ENCODE measurements at places on chromosomes 3 and 15.

DNA sequence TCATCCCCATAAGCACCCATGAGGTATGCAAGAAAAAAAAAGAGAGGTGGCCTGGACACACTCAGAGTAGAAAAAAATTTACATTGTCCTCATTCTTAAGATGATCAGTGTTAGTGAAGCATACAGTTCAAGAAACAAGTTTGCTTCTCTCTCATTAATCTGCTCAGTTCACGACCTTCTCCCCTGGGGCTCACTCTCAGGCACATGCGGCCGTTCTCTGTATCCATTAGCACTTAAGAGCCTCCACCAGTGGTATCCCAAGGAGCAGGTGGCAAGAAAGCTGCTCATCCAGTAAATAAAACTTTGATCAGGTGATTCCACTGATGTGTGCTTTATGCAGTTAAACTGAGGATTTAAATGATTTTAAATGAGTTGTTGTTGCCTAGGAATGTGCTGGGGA lies 57.4 kb downstream of the ARHGAP31 start:
- DNase-seq: no peak

DNA sequence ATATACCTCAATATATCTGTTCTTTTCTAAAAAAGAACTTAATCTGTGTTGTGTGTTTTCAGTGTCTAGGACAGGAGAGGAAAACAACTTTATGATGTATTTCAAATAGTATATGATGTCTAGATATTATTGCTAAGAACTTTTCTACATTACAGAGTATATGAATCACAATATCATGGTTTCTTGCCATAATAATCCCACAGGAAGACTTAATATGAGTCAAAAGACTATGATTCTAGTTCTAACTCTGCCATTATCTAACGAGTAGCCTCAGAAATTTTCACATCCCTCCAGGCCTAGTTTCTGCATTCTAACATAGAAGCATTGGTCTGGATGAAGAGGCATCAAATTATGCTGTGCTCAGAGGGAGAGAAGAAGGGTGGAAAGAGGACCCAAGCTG lies 107.7 kb upstream of the SPRED1 start:
- no peak for DNase-seq

DNA sequence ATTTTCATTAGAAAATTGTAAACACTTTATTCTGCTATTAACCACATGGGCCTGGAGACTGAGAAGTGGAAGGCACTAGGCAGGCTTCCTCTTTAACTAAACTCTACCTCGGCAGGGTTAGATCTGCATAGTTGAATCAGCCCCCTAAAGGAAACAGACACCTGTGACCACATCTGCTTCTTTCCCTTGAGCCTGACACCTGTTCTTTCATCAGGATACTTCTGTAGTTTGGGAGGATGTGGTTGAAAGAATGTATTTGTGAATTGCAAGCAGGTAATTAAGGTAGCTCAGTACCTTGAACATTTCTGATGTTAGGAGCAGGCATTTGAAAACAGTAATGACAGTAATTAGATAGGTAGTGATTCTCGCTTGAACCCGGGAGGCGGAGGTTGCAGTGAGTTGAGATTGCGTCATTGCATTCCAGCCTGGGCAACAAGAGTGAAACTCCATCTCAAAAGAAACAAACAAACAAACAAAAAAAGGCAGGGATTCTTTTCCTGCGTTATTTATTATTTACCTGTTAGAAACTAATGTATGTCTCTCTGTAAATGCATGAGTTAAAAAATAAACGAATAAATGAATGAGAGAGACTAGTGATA lies 468.5 kb downstream of the NLGN1 start:
- DNase-seq: no peak

GRCh38 chr15:44682211-44682610 lies 18.7 kb upstream of the SPG11 start:
- DNase-seq: no peak

DNA sequence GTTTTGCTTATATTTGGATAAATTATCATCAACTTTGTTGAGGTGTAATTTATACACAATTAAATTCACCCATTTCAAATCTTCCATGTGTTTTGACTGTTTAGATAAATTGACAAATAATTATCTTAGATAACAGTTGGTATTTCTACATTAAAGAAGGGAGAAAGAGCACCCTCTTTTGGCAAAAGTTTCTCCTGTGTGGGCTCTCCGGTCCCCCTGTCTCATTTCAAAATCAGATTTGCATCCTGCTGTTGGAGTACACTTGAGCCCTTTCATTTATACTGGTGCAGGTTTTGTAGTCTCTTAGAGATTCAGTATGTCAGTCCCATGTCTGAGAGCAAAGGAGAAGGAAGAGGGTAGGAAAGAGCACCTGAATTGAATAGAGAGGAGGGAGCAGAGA lies 49.4 kb downstream of the NKIRAS1 start:
- DNase-seq: no peak

DNA sequence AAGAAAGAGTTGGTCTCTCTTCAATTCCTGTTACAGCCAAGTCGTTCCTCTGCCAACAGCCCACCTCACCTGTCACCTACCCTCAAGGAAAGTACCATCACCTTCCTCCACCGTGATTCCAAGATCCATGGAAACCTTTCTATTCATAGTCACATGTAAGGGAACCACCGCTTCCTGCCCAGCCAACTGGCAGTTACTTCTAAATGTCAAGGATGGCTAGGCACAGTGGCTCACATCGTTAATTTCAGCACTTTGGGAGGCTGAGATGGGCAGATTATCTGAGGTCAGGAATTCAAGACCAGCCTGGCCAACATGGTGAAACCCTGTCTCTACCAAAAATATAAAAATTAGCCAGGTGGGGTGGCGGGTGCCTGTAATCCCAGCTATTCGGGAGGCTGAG lies 82.8 kb downstream of the FOXP1 start:
- DNase-seq: no peak

- no peak for DNase-seq
These were observed 171.8 kb downstream of the FEZF2 start for GRCh38 chr3:62201438-62202035.

GRCh38 chr3:67447393-67447792 lies 207.0 kb downstream of the SUCLG2 start:
- DNase-seq: no peak

DNA sequence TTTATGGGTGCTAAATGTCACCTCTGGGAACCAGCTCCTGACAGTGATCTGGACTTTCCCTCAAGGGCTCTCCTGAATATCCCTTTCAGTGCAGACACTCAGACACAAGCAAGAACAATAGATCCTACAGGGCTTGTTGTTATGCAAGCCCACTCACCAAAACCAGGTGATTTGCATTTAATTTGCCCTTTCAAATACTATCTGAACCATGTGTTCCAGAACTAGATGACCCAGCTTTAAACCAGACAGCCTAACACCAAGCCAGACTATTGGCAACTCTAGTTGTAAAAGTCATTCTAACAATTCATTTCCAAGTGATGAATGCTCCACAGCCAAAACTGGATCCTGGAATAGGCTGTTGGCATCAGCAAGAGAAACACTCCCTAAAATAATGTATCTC lies 5.6 kb upstream of the ATP8B4 start:
- DNase-seq: no peak

- DNase-seq: no peak
These were observed 56.5 kb upstream of the SLC6A11 start for GRCh38 chr3:10759495-10759894.

DNA sequence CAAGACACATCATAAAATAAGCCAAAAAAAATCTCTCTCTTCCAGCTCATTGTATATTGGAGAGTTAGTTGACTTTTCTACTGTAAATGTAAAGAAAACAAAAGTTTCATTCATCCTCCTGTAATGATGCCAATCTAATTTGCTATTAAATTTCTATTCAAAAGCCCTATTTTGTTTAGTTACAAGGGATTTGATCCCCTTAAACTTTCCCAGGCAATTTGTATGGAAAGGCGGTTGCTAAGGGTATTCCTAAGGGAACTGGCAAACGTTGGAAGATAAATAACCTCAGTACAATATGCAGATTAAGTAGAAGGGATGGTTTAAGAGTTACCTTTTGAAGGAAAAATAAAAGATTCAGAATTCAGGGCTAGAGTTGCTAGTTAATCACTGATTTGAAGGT lies 352.7 kb downstream of the TIGIT start:
- no peak for DNase-seq

- no peak for DNase-seq
These were observed 77.5 kb upstream of the PRR23C start for GRCh38 chr3:139122221-139122581.

DNA sequence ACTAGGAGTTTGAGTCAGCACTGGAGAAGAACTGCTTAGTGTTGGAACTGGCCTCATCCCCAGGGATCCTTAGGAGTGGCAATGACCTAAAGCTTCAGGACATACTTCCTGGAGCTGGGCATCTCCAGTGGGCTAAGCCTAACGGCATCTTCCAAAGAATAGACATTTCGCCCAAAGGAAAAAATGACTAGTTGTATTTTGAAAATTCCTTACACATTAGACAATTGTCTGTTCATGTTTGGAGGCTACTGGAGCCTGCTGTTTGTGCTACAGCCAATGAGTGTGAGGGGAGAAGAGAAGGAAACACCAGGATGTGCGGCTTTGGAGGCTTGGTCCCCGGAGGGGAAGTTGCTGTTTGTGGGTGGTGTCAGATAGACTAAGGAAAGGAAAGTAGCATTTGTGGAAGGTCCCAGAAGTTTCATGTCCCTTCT lies 77.6 kb downstream of the POLR2M start:
- DNase-seq: no peak

DNA sequence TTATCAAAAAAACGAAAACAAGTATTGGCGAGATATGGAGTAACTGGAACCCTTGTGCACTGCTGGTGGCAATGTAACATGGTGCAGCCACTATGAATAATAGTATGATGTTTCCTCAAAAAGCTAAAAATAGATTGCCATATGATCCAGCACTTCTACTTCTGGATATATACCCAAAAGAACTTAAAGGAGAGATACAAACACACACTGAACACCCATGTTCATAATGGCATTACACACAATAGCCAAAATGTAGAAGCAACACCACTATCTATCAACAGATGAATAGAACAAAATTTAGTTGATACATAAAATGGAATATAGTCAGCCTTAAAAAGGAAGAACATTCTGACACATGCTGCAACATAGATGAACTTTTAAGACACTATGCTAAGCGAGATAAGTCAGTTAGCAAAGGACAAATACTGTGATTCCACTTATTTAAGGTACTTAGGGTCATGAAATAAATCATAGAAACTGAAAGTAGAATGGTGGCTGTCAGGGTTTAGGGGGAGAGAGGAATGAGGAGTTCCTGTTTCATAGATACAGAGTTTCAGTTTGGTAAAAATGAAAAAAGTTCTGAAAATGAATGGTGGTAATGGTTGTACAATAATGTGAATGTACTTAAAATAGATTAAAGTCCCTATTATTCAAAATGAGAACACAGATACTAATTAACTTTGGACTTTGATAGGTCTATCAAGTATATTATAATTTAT lies 59.4 kb upstream of the IMPG2 start:
- DNase-seq: no peak

DNA sequence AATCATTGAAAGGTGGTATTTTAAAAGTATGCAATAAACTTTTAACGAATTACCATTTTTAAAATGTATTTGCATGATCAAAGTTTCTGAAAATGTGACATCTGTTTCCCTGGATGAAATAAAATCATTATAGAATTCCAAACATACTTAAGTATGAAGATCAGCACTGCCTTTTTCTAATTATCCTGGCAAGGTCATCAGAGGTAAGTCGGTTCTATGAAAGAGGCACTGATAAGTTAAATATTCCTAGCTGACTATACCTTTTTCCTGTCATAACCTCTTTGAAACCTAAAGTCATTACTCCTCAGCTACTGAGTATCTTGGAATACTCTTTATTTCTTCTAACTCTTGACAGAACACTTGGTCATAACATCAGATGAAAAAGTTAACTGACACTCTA lies 406.1 kb upstream of the ALCAM start:
- no peak for DNase-seq

- no peak for DNase-seq
These were observed 137.2 kb upstream of the ICE2 start for GRCh38 chr15:60616147-60616546.

DNA sequence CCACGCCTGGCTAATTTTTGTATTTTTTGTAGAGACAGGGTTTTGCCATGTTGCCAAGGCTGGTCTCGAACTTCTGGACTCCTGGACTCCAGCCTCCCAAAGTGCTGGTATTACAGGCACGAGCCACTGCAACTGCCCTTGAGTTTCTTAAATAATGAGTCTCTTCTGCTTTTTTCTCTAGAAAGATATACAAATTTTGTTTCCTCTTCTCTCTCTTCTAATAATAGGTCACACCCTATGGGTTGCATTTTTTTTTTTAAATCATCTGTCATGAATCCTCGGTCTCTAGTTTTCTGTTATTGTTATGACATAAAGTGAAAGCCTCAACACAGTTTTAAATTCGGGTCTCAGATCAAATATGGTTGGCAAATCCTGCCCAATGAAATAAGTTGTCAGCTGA lies 111.2 kb downstream of the IL12A start:
- no peak for DNase-seq

GRCh38 chr3:4812591-4812990 lies 166.6 kb upstream of the BHLHE40 start:
- no peak for DNase-seq

- DNase-seq: no peak
These were observed 23.9 kb downstream of the WNT7A start for GRCh38 chr3:13856006-13856405.

DNA sequence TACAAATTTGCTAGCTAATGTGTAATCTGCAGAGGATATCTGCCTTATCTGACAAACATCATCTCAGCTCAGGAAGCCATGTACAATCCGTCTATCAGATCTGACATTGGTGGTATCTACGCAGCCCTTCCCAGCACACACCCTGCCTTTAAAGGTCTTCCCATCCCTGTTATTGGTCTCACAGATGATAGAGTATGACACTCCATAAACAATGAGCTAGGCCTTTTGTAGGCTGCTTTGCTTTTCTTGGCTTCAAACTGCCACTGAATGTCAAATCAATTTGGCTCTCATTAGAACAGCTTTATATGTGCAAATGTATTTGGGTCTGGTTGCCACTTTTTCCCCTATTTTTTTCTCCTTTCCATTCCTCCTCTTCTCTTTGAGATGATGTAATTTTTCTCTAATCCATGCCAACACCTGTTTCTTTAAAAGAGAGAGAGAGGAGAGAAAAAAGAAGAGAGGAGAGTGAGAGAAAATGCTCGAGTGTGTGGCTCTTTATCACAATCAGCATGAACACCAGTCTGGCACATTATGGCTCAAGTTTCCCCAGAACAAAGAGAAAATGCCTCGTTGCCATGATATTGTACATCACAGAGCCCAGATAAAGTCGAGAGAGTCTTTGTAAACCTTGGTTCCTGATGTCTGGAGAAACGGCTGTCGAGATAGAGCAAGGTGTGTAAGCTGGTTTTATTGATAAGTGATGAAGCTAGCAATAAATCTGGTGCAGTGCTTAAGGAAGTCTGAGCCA lies 80.8 kb upstream of the DPH6 start:
- DNase-seq: no peak
